LHCN-M2 (cell line): ENCODE measurements at places on chromosomes 13 and 19. TPM values are rescaled to one million over a fixed set of nuclear protein-coding genes. Genes with fewer than 3 reads are reported as not detected.

The SBK3 gene
- 0.17 and 0.26 TPM in 2 replicates for total RNA-seq

The TRPC4 gene
- 0.26 and 1.1 TPM in 2 replicates for total RNA-seq

The RNF17 gene
- not detected in 2 replicates for total RNA-seq

The ATP11A gene
- total RNA-seq = 6.0 and 6.7 TPM in 2 replicates

The IL4I1 gene
- 0.34 TPM in 1 of 2 replicates, not detected in the other for total RNA-seq

The PRTN3 gene
- not detected in 2 replicates for total RNA-seq

The MCF2L gene
- 10.9 and 14.5 TPM in 2 replicates for total RNA-seq

The PLK5 gene
- total RNA-seq = not detected in 2 replicates

The THSD8 gene
- not detected in 2 replicates for total RNA-seq

The DPF1 gene
- total RNA-seq = 13.8 and 14.1 TPM in 2 replicates

The TEX29 gene
- total RNA-seq = not detected in 2 replicates

The PTGIR gene
- total RNA-seq = not detected in 2 replicates

The SHKBP1 gene
- total RNA-seq = 63.5 and 85.6 TPM in 2 replicates

The PABPC3 gene
- total RNA-seq = not detected in 2 replicates
